ENCODE measurements at places on chromosomes 3 and 15.

DNA sequence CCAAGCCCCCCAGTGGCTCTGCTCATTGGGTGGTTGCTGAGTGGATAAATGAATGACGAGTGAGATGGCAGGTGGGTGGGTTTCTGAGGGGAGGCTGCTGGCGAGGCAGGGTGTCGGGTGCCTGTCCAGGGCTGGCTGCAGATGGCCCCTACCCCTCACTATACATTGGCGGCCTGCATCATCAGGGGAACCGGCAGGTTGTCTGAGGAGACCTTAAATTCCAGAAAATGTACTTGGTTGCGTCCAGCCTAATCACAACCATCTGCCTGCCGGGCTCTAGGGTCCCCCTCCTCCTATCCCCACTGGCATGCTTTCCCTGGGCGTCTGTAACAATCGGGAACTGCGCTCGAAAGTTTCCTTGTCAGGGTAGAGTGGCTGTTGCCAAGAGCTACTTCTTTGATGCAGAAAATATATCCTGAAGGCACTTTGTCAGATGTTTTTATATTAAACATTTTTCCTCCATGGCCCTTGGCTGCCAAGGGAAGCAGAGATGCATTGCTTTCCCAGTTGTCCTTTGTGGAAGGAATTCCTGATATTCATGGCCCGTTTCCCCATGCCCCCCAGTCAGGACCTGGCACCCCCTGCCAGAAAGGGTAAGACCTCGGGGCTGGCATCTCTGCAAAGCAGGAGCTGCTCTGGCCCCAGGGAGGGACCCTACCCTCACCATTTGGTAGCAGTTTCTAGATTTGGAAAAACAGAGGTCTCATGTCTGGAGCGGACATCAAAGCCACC lies 22.9 kb downstream of the SMAD6 start:
- DNase-seq: no peak

DNA sequence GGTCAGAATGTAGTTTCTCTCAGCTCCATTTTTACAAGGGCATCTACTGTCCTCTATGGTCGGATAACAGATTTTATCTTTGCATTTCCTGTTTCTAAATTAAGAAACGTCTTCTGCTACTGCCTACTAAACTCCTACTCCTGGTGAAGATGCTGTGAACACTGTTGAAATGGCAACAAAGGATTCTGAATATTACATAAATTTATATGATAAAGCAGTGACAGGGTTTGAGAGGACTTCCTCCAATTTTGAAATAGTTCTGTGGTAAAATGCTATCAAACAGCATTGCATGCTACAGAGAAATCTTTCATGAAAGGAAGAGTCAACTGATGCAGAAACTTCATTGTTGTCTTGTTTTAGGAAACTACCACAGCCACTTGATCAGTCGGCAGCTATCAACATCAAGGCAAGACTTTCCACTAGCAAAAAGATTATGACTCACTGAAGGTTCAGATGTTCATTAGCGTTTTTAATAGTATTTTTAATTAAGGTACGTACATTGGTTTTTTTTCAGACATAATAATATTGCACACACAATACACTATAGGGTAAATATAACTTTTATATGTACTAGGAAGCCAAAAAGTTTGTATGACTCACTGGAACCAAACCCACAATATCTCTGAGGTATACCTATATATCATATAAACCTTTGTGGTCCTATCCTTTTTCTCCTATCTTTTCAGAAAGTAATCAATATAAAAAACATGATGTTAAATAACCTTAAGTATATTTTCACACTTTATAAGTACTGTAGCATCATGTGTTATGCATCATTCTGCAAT lies 156.1 kb downstream of the STAG1 start:
- no peak for DNase-seq

DNA sequence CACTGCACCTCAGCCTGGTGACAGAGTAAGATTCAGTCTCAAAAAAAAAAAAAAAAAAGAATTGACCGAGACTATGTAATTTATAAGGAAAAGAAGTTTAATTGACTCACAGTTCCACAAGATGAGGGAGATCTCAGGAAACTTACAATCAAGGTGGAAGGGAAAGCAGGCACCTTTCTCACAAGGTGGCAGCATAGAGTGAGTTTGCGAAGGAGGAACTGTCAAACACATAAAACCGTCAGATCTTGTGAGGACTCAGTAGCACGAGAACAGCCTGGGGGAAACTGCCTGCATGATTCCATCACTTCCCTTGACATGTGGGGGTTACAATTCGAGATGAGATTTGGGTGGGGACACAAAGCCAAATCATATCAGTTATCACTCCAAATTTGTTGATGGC lies 380.9 kb downstream of the EDEM1 start:
- DNase-seq: no peak

DNA sequence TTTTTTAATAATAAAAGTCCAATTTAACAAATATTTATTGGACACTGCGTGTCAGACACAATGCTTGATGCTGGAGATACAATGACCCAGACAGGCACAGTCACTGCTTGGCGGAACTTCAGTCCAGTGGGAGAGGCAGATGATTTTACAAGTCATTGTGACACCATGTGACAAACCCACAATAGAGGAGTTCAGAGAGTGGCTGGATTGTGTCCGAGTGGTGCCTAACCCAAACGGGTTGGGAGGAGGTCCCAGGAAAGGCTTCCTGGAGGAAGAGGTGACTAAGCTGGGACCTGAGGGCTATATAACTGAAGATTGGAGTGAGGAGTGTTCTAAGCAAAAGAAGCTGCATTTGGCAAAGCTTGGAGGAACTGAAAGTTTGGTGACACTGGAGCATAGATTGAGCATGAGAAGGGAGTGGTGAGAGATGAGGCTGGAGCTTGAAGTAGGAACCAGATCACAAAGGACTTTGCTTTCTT lies 41.4 kb downstream of the CRTC3 start:
- no peak for DNase-seq

DNA sequence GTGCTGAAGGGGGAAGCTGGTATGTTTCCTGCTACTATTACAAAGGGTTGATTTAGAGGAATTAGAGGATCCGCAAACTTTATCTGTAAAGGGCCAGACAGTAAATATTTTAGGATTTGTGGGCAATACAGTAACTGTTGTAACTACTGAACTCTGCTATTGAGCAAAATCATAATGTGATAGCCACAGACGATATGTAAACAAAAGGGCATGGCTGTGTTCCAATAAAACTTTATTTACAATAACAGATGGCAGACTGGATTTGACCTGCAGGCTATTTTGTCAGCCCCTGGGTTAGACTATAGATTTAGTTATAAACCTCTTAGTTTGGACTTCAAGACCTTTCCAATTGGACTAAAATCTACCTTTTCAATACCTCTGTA lies 27.8 kb upstream of the KCNMB2 start:
- no peak for DNase-seq

- no peak for DNase-seq
These were observed 123.4 kb upstream of the MEF2A start for GRCh38 chr15:99442252-99442897.

- DNase-seq: no peak
These were observed 325.5 kb downstream of the IL5RA start for GRCh38 chr3:2784627-2785026.

- no peak for DNase-seq
These were observed 5.6 kb upstream of the FEM1B start for GRCh38 chr15:68271854-68272471.

GRCh38 chr3:102089239-102089638 lies 239.9 kb downstream of the NFKBIZ start:
- no peak for DNase-seq

DNA sequence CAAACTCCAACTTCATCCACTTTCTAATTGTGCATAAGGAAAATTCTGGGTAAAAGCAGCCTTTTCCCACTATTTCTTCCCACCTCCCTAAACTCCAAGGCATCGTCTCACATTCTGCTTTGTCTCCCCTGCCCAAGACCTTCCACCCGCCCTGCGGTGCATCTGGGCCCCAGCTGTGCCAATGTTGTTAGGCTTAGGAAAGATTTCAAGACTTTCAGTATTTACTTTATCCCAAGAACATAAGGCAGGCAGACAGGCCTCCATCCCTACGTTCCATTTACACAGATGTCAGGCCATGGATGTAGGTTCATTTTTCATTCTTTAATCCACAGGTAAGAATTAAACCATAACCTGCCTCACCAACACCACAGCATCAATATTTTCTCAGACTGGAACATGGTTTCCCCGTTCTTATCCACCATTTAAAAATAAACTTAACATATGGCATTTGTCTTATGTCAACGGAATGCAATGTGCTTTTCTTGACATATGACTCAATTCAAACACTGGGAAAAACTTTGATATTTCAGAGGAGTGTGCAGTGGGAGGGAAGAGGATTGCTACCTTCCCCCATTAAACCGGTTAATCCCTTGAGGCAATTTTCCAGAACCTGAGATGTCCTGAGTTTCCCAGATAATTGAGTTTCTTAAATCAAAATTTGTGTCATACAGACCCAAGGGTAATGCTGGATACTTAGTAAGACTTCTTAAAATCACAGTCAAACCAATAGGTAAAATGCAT lies 238.0 kb upstream of the LRIG1 start:
- no peak for DNase-seq

GRCh38 chr3:44476963-44477311 lies 533 bp downstream of the ZNF445 start:
- DNase-seq: no peak

GRCh38 chr3:42856544-42856943 lies 19.1 kb downstream of the CYP8B1 start:
- DNase-seq: no peak

DNA sequence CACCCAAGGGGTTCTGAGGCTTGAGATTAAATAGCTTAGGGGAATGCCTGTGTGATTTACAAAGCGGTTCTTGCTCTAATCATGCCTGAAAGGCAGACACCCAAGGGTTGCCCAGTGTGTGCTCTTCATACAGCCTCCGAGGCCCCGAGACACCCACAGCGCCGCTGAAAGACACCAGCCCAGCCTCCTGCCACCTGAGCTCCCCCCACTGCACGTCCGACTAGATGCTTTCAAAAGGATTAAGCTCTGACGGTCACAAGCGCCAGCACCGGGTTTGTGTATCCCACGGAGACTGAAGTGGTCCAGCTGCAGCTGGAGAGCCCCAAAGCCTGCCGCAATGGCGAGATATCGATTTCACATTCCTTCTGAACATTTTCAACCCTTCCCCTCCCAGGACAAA lies 50.3 kb downstream of the SPATA12 start:
- DNase-seq: peak; percentile 33

DNA sequence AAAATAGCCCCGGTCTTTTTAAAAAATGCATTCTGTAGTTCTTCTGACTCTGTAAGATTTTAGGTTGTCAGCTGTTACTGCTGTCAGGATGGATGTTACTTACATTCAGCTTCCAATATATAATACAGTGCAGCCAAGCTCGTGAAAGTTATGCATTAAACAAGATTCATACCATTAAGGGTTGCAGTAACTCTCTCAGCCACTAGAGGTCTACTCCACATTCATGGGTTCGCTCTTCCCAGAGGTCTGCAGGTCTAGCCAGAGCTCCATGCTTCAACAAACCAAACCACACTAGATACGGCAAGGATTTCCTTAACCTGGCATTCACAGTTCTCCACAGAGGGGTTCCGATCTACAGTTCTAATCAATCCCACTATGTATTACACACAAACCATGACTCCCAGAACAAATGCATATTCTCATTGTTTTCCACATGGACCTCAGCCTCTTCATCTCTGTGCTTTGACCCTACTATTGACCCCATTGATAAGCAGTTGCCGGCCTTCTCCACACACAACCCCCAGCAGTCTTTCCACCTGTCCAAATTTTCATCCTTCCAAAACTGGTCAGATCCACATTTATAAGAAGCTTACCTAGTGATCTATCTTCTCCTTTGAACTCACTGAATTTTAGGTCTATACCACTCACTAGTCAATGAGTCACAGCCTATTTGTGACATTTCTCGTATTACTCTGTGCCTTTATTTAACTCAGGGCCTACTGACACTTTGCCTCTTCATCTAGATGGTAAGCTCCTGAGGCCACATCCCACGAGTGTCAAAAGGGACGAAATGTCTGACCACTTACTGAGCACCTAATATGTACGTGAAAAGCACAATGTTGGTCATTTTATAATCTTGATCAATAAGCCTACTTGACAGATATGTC lies 33.7 kb downstream of the RORA start:
- DNase-seq: no peak

- DNase-seq: no peak
These were observed 1.3 kb downstream of the FAM43A start for GRCh38 chr3:194686816-194687637.

GRCh38 chr15:63176302-63176701 lies 13.1 kb upstream of the RAB8B start:
- no peak for DNase-seq

DNA sequence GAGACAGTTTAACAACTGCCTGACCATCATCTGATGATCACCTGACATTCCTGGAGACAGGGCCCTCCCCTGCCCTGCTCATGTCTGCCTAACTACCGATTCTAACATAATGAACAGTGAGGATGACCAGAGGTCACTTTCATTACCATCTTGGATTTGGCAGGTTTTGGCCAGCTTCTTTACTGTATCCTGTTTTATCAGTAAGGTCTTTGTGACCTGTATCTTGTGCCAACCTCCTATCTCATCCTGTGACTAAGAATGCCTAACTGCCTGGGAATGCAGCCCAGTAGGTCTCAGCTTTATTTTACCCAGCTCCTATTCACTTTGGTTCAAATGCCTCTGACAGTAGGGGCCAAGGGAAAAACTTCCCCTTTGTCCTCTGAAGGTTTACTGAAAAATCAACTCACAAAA lies 40.2 kb downstream of the METTL6 start:
- DNase-seq: no peak

DNA sequence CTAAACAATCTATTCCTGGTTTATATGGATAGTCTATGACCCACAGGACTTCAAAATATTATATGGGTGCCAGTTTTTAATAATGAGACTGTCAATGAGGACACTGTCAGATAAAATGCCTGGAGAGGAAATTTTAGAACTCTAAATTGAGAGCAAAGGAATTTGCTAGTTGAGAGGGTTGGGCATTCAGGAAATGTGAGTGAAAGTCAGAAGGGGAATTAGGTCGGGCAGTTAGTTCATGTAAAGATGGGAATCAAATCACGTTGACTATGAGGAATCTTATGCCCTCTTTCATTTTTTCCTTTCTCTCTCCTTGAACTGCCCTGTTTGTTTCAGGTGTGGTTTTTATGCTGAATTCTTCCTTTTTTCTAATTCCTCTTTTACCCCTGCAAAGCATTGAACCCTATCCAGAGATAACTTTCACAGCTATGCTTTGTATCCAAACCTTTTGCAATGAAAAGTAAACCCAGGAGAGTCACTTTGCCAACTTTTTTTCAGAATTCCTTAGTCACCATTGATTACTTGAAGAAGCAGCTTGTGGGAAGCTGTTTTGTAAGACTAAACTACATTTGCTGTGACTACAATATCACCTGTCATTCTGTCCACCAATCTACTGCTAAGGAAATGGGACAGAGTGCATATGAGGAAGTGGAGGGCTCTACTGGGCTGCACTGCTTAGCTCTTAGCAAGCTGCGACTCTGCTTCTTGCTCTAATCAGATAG lies 27.8 kb downstream of the CHP1 start:
- DNase-seq: no peak

- no peak for DNase-seq
These were observed 1180.6 kb upstream of the GBE1 start for GRCh38 chr3:82942041-82942440.

GRCh38 chr3:138249636-138250035 lies 62.5 kb downstream of the ARMC8 start:
- no peak for DNase-seq
